ENCODE measurements at places on chromosomes 1 and 21.

GRCh38 chr1:204544321-204544720 is 28.1 kb downstream of the MDM4 start:
- no peak for DNase-seq

GRCh38 chr21:45818904-45819285 is 162.7 kb upstream of the COL6A1 start:
- peak; percentile 62 for DNase-seq

DNA sequence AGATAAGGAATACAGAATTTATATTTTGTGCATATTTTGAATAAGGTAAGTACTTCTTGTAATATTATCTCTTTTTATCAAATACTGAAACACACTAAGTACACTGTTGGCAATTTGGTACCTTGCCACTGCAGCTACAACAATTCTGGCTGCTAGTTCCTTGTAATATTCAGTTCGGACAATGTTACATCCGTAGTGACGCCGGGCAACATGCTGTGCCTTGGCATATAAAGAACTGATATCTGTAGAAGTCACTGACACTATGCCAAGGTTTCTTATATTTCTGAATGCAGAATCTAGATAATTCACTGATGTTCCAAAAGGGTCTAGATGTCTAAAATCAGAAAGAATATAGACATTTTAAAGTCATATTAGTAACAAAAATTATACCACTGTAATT is 17.5 kb downstream of the TRMT1L start:
- DNase-seq: no peak

- no peak for DNase-seq
Measured at GRCh38 chr1:230149751-230150584, 82.9 kb downstream of the GALNT2 start.

DNA sequence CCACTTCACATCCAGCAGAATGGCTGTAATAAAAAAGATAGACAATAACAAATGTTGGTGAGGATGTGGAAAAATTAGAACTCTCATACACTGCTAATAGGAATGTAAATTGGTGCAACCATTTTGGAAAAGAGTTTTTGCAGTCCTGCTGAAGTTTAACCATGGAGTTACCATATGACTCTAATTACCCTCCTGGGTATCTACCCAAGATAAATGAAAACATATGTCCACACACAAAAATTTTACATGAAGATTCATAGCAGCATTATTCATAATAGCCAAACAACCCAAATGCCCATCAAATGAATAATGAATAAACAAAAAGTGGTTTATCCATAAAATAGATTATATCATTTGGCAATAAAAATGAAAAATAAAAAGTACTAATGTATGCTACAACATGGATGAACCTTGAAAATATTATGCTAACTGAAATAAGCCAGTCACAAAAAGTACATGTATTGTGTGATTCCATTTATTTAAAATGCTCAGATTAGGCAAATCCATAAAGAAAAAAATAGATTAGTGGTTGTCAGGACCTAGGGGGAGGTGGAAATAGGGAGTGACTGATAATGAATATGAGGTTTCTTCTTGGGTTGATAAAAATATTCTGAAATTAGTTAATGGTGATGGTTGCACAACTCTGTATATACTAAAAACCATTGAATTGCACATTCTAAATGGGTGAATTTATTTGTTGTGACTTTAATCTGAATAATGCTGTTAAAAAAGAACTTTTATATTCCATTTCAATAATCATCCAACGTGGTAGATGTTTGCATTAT is 26.4 kb downstream of the C4BPA start:
- DNase-seq: peak; percentile 1

DNA sequence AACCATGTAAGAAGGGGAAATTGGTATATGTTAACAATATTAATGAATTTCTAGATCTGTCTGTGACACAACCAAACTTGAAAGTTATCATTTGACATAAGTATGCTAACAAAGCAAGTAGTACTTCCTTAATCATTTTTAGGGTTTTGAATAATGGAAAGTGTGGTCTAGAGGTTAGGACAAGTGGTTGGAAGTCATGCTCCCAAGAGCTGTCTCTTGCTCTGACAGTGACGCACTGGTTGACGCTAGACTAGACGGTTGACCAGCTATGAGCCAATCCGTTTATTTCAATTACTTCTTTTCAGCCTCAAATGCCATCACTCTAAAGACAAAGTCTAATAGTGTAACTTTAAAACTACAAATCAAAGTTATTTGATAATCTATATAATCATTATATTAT is 20.7 kb upstream of the RGS1 start:
- no peak for DNase-seq

DNA sequence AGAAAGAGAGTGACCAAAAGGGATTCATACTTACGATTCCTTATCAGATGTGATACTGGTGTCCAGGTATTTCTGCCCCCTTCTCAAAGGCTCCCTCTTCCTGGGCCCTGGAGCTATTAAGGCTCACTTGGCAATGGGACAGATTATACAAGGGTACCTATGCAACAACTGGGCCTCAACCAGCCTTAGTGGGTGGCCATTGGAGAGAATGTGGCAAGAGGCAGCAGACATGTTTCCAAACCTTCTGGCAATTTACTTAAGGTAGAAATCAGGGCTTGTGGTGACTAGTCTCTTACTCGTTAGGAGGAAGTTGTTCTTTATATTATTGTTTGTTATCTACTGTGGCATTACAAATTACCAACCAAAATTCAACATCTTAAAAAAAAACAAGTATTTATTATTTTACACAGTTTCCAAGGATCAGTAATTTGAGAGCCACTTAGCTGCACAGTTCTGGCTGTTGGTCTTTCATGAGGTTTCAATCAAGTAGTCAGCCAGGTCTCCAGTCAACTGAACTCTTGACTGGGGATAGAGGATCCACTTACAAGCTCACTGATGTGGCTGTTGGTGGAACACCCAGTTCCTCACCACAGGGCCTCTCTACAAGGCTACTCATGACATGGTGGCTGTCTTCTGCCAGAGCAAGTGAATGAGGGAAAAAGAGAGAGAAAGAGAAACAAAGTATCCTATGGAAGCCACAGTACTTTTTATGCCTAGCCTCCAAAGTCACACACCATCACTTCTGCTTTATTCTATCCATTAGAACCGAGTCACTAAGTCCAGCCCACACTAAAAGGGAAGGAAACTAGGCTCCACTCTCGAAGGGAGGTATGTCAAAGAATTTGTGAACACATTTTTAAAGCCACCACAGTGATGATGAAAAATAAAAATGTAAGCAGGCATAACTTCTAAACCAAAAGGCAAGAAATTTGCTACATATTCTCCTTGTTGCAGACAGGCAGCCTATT is 10.7 kb downstream of the ZNF648 start:
- DNase-seq: no peak

DNA sequence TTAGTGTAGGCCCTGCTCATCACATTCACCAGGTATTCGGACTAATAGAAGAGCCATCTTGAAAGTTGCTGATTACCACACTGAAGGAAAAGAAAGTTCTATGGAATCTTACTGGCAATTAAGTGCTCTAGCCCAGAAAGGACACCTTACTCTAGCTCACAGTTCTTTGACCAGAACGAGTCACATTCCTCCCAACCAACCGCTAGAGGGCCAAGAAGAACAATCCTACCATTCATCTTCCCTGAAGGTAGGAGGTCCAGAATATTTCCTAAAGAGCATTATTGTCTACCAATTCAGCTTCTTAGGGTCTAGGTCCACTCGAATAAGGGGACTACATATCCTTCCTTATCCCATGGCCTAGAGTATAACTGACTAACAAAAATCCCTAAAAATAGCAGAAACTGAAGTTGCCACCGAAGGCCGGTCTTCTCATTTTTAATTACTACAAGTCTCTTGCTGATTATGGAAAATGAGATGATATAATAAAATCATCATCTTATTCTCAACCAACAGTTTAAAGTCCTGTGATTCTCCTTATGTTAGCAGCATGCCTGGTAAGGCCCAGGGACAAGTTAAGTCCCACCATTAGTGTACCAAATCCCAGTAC is 2.7 kb upstream of the FMO1 start:
- DNase-seq: no peak

DNA sequence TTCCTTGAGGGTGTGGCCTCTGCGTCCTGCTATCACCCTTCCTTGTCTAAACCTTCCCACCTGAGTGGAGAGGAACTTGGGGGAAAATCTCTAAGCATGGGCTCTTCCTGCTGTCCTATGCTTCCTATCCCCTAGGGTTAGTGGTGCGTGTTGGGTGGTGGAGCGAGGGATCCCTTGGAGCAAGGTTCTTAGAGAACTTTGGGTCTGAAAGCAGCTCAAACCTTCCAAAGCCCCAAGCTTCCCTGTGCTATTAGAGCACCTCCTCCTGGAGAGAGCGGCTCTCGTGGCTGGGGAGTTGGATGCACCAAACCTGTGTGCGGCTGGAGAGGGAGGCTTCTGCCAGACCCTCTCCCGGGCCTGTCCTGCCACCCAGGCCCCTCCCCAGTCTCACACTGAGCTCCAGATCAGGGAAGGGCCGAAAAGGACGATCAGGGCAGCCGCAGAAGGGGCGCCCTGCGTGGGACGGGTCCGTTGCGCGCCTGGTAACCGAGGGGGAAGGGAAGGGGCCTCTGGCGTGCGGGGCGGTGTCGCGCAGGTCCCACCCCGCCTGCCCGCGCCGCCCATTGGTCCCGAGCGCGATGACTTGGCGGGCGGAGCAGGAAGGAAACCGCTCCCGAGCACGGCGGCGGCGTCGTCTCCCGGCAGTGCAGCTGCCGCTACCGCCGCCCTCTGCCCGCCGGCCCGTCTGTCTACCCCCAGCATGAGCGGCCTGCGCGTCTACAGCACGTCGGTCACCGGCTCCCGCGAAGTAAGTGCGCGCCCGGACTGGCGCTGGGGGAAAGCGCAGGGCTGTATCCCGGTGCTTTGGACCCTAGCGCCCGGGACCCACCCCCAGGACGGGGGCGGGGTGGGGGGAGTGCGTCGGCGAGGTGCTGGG is at the start of gene SH3BGRL3:
Gene SH3BGRL3 (plus strand): TSS at position 631 of the 877 bp plus-strand sequence. CDS start 70 bp downstream, at position 701.
- peak; percentile 60 for DNase-seq

- DNase-seq: no peak
Measured at GRCh38 chr1:181386340-181386739, 97.0 kb upstream of the CACNA1E start.

GRCh38 chr21:25872271-25872670 is 137.5 kb downstream of the GABPA start:
- DNase-seq: no peak

DNA sequence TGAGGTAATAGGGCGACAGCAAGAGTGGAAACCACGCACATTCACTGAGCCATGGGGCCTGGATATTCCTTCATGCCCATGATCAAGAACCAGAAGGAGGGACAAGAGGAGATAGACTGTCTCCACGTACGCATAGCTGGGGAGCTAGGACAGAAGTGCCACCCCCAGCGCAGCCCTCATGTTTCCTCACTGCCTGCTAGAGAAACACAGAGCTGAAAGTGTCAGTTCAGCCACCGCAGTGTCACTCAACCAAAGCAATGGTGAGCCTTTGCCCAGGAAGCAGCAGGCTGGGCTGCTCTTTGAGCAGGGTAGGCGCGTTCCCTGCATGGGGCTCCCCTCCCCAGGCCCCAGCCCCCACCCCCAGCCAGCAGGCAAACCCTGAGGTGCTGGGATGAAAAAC is 68.5 kb downstream of the STUM start:
- DNase-seq: no peak

GRCh38 chr1:88016947-88017346 is 667.1 kb upstream of the PKN2 start:
- DNase-seq: no peak

DNA sequence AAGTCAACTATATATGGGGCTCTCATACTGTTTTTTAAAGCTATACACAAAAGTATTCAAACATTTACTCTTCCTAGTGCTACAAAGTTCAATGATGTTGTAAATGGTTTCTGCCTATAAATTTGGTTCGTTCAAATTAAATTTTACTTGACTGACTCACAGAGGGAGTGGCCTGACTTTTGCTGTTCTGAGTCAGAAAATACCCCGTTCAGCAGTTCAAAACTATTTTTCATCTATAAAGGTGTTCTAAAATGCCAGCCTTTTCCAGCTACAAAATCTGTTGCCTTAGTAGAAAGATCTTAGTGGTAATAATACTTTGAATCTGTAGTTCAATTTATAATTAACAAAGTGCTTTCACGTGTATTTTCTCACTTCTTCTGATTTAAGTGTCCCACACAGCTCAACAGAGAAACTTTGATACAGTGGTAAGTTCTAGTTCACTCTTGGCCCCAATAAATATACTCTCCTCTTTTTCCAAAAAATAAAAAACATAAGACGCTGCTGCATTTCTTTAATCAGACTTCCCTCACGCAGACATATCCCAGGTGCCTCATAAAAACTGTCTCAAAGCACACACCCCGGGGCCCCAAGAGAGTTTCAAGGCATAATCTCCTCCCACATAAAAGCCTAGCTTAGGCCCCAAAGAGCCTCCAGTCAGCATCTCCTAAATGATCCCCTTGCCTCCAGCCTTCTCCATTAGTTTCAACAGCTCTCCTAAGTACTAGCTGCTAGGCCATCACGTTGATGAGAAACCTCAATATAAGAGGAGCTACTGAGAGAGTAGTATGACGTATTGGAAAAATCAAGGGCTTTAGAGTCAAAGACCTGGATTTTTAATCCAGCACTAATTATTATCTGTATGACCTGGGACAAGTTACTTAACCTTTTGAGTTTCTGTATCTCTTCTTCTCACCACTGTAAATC is 3.2 kb downstream of the PTP4A2 start:
- DNase-seq: no peak

DNA sequence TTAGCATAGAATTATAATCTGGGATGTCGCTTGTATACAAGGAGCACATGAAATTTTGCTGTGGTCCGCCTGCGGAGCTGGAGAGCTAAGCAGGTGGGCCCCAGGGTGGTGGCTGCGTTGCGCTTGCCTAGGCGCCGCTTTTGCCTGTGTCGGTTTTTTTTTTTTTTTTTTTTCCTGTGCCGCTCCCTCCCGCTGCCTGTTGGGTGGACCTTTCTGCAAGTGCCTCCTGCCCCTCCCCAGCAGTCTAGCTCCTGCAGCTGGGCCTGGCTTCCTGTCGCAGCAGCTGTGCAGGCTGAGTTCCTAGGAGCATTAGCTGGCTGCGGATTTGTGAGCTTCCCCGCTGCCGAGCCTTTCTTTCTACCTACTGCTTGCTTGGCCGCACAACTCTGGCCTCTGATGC is 20.6 kb downstream of the PYHIN1 start:
- DNase-seq: no peak

GRCh38 chr1:34696230-34696629 is 58.6 kb upstream of the GJB5 start:
- no peak for DNase-seq

- DNase-seq: peak; percentile 1
Measured at GRCh38 chr1:3702990-3703728, 49.1 kb upstream of the CCDC27 start.

GRCh38 chr1:25111706-25112105 is 120.6 kb downstream of the SYF2 start:
- DNase-seq: no peak

Data from fibroblast of skin of left quadriceps (primary cell).